ENCODE measurements at places on chromosomes 1 and 21.

DNA sequence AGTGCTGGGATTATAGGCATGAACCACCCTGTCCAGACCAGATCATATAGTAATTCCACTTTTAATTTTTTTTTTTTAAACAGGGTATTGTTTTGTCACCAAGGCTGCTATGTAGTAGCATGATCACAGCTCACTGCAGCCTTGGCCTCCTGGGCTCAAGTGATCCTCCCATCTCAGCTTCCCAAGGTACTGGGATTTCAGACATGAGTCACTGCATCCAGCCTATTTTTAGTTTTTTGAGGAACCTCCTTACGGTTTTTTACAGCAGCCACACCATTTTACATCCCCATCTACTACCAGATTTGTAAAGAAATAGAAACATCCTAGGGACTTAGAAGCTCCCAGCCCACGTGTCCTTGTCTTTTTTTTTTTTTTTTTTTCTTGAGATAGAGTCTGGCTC is 24.0 kb downstream of the L1TD1 start:
- DNase-seq, result no peak

DNA sequence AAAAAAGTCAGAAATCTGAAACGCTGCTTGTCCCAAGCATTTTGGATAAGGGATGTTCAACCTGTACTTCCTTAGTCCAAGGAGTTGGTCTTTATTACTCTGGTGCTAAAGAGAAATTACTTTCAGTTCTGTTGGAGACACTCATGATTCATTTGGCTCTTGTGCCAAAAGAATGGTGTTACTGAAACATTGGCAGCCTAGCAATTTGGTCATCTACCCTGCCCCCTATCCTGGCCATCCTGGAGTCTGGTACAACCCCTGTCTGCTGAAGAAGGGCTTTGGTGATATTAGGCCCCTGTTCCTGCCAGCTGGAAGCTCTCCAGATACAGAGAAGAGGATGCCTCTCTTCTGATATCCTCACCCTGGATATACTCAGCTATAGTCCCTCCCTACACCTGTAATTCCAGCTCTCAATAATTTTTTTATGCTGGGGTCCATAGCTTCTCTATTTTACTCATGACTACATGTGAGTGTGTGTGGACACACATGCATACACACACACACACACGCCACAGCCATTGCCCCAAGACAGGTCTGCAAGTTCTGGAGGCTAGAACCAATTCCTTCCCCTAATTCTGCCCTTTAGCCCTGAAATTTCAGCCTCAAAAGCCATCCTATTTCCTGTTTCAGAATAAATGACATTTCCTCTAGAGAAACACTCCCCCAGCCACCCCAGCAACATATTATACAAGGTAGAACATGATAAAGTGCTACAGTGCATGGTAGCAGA is 40.0 kb downstream of the LHX8 start:
- DNase-seq, result no peak

DNA sequence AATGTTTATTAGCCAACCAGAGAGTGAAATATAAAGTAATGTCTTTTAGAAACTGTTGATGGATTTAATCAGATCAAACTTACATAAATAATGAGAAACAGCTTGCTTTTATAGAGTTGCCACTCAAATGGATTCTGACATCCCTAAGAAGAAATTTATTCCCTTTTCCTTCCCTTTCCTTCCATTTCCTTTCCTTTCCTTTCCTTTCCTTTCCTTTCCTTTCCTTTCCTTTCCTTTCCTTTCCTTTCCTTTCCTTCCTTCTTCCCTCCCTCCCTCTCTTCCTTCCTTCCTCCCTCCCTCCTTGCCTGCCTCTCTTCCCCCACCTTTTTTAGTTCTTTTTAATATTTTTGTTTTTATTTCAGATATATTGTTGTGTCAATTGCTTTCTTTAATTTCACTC is 27.3 kb downstream of the PRRX1 start:
- DNase-seq, result no peak

DNA sequence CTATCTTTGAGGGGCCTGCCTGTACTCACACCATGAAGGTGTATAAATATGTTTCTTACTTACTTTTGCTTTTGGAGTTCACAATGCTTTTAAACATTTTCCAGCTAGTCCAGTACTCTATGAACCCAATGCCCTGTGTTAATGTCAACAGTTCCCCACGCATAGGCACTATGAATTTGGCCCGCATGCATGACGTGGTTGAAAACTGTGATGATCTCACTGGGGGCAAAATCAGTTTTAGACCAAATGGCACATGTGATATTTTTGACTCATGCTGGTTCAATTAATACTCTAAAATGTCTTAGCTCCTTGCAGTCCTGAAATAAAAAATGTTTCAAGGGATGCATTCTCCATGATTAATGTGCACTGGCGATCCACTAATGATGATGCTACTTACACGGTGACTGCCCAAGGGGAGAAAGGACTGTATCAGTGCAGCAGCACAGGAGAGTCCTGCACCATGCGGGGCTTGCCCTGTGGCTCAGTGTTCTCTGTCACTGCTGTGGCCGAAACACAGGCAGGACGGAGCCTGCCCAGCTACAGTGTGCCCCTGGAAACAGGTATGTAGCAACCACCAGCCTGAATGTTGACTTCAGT is 15.7 kb downstream of the FNDC7 start:
- no peak for DNase-seq

DNA sequence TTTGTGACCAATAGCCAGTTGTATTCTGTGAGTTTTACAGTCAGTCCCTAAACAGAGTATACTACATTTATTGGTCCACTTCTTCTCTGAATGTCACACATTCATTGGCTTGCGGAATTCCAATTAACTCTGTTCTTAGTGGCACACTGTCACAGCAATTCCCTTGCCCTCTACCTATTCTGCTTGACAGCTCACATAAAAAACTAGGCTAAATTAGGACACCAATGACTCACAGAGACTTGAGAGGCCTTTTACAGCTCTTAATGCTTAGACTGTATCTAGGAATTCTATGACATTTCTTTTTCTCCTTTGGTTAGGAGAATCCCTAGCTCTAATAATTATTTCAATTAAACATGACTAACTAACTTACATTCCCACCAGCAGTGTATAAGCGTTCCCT is 104.1 kb downstream of the NEGR1 start:
- DNase-seq, result no peak

GRCh38 chr1:12029720-12030339 is 10.5 kb downstream of the MIIP start:
- DNase-seq, result no peak

DNA sequence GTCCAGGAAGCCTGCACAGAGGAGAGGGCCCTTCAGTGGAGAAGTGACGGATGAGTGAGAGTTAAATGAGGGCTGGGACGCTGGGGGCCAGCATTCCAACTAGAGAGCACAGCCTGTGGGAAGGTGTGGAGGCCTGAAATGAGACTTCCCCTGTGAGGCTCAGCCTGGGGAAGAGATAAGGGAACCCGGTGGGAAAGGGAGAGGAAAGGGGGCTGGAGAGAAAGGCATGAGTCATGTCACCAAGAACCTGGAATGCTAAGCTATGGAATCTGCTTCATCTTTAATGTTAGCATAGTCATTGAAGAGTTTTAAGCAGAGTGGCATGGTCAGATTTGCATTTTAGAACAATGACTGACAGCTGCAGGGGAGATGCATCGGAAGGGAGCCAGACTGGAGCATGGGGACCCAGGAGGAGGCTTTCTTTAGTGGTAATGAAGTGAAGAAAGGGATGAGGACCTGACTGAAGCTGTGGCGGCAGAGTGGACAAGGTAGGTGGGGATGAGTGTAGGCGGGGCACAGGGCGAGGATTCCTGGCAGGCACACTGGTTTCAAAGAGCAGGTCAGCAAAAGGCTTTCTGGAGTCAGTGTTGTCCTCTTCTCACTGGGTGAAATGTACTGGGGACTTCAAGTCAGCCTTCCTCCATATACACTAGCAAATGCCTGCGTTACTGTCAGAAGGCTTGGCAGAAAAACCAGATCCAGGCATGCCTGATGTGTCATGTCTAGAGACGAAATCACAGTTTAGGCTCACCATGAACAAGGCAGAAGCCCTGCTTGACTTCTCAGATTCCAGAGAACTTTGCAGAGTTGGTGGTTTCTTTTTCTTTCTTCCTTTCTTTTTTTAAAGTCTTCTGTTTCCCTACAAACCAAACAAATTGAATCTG is 8.0 kb downstream of the RGL1 start:
- DNase-seq, result no peak

- DNase-seq, result no peak
Measured at GRCh38 chr1:228424685-228425660, 8.3 kb upstream of the TRIM17 start.

GRCh38 chr1:106037526-106037925 is 1018.9 kb upstream of the PRMT6 start:
- no peak for DNase-seq

- no peak for DNase-seq
Measured at GRCh38 chr21:38434913-38435533, 63.3 kb downstream of the ERG start.

GRCh38 chr1:82225421-82226185 is 424.9 kb downstream of the ADGRL2 start:
- DNase-seq, result peak; percentile 59

GRCh38 chr1:208154679-208155642 is 89.2 kb downstream of the PLXNA2 start:
- DNase-seq, result peak; percentile 43

GRCh38 chr1:85571181-85571759 is 9.3 kb upstream of the CCN1 start:
- no peak for DNase-seq

DNA sequence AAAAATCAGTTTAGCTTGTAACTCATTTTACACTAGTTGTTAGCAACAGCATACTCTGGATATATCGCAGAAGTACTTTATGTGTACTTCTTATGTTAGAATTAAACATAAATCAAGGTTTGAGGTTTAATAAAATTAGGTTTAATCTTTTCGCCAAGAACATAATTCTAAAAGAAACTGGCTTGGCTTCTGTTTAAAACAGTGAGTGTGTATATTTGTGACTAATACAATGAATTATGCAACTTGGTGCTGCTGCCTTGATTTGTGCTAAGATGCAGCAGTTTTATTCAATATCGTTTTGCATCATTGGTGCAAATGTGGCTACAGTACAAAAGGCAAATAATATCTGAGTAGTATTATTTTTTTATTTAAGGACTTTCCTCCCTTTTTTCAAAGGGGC is 44.8 kb downstream of the USP25 start:
- no peak for DNase-seq

GRCh38 chr1:16440131-16440469 is 424 bp upstream of the NECAP2 start:
- peak; percentile 37 for DNase-seq

- DNase-seq, result no peak
Measured at GRCh38 chr21:35206141-35207125, 157.3 kb upstream of the RUNX1 start.

DNA sequence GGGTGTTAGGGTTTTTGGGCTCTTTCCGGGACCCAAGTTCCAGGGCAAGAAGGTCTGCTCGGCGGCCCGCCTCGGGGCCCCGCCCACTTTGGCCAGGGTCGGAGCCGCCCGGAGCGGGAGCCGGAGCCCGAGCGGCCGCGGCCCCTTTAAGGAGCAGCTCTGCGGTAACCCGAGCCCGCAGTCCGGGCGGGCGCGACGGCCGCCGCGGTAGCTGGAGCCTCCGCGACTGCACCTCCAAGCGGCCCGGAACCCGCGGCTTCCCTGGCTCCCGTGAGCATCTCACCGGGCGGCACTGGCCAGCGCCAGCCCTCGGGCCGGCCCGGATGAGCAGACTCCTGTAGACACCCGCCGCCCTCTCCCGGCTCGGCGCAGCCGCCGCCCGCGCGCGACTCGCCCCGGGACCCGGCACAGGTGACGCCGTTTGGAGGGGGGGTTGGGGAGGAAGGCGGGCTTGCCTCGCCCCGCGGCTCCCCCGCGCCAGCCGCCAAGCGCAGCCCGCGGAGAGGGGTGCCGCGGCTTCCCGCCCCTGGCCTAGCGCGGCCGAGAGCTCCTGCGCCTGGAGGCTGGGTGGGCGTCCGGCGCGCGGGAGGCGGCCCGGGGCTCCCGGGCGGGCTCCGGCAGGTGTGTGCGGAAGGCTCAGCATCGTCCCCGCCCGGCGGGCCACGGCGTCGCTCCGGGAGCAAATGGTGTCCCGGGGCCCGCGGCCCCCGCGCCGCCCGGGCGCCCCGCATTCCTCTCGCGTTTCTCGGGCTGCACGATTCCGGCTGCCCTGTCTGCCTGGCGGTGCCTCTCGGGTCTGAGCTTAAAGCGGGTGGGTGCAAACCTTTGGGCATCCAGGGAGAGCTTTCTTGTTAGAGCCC is at the start of gene TLCD4:
TLCD4 (plus strand) TSS at position 149 of the 860 bp plus-strand sequence. CDS start 26,547 bp downstream, outside the sequence.
- DNase-seq, result peak; percentile 63

GRCh38 chr1:223207293-223208066 is 64.4 kb upstream of the TLR5 start:
- DNase-seq, result no peak

GRCh38 chr21:27813750-27814149 is 846.9 kb upstream of the ADAMTS5 start:
- no peak for DNase-seq

DNA sequence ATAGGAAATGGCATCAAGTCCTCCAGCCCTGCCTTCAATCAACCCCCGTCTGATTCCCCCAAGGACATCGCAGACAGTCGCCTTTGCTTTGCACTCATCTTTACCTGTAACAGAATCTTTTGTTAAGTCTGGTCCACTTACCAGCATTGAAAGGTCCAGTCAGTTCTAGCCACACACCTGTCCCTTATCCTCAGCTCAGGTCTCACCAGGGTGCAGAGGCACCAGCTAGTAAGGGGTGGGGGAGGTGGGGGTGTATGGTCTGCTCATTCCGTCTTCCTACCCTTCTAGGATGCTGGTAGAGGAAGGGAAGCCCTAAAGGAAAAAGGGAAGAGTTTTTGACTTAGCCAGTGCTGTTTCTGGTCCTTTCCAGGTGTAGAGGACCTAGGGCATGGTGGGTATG is 427.7 kb downstream of the MATN1 start:
- no peak for DNase-seq

GRCh38 chr1:193058529-193059281 is 455 bp downstream of the UCHL5 start:
- peak; percentile 41 for DNase-seq

DNA sequence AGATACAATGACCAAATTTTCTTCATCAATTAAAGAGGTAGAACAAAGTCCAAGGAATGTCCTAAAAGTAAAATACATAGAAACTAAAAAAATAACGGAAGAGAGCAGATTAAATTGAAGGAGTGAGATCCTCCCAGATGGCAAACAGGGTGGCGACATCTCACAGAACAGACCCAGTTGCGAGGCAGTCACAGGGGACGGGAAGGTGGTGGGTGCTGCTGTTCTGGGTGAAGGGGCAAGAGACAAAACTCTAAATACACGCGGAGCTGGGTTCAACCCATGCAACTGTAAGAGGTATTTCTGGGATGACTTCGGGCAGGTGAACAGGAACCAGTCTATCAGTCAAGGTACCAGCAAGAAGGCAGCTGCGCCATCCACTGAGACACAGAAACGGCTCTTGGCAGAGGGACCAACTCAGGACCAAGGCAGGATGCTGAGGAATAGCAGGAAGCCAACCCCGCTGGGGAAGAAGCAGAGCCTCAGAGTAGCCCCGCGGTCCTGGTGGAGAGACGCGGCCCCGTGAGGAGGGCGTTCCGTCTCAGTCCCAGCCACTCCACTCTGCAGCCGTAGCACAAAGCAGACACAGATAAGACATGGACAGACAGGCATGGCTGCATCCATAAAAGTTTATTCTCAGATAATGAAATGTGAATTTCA is 32.2 kb downstream of the WDR4 start:
- DNase-seq, result no peak

GRCh38 chr1:99771513-99771918 is 5.1 kb upstream of the FRRS1 start:
- no peak for DNase-seq

- no peak for DNase-seq
Measured at GRCh38 chr1:178101654-178102053, 7.8 kb downstream of the RASAL2 start.

Measured in NCI-H345 (cell line).